ENCODE measurements at places on chromosomes 12 and 14.

GRCh38 chr12:115639648-115640012 is 637.9 kb downstream of the MED13L start:
- no peak for DNase-seq

- no peak for DNase-seq
Measured at GRCh38 chr12:57441846-57442427, 7.4 kb downstream of the INHBC start.

- DNase-seq, result no peak
Measured at GRCh38 chr14:68694516-68695235, 98.2 kb downstream of the ZFP36L1 start.

DNA sequence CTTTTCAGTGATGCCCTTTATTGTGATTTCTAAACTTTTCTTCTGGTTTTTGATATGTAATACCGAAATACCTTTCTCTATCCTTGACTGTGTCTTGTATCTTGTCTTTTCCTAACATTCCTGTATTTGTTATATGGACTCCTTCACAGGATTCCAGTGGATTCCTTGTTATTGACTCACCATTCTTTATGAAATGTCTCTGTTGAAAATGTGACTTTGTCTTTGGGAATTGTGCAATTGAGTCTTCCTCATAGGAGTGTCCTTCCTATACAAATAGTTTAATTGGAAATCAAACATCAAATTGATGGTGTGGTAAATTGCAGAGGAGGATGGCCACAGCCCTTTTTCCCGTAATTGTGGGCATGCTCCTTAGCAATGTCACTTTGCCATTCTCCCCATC is 296.6 kb upstream of the KITLG start:
- DNase-seq, result no peak

- DNase-seq, result no peak
Measured at GRCh38 chr12:85057370-85057963, 21.3 kb downstream of the LRRIQ1 start.

GRCh38 chr12:544142-544541 is 84.4 kb downstream of the B4GALNT3 start:
- DNase-seq, result no peak

DNA sequence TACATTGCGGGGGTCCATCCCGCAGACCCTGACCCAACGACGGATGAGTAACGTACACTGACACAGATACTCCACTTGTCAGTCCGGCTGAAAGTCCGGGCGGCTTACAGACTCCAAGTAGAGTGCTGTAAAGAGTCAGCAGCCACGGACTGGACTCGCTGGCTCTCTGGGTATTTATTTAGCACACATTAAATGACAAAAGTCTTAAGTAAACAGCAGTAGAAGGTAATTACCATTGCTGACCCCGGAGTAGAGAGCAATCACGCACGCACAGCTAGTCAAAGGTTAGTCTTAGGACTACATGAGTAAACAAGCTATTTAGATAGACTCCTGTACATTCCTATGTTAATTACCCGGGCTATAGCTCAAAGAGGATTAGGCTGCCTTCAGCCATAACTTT is 780.9 kb downstream of the RPS29 start:
- no peak for DNase-seq

GRCh38 chr12:124617615-124618014 is 50.2 kb upstream of the NCOR2 start:
- no peak for DNase-seq

- DNase-seq, result no peak
Measured at GRCh38 chr12:53501615-53502181, 615 bp downstream of the TARBP2 start.

- no peak for DNase-seq
Measured at GRCh38 chr12:100554608-100555077, 18.8 kb upstream of the GAS2L3 start.

- DNase-seq, result no peak
Measured at GRCh38 chr14:32102968-32103367, 25.9 kb downstream of the ARHGAP5 start.

DNA sequence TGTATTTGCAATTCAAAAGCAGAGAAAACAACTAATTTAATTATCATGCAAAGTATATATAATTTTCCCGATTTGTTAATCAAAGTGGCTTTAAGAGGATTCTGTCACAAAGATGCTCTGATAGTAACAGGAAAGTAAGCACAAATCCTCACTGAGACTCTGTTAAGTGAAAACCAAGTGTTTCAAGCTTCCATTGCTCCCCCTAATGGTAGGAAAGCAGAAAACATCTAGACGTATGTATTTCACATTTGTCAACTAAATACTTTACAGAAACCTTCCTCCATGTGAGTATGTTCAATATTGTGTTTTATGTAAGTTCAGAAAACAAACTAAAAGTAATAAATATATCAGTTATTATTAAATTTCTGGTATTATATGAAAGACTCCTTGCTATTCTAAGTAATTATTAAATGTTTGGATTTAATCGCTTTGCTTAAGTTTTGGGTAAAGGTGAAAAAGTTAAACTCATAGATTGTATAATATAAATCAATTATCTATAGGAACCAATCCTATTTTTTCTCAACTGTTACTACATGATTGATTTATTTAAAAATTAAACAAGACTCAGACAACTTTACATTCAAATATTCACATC is 1.5 kb upstream of the NTS start:
- DNase-seq, result no peak

GRCh38 chr14:35349496-35350365 is 54.8 kb downstream of the NFKBIA start:
- DNase-seq, result no peak

DNA sequence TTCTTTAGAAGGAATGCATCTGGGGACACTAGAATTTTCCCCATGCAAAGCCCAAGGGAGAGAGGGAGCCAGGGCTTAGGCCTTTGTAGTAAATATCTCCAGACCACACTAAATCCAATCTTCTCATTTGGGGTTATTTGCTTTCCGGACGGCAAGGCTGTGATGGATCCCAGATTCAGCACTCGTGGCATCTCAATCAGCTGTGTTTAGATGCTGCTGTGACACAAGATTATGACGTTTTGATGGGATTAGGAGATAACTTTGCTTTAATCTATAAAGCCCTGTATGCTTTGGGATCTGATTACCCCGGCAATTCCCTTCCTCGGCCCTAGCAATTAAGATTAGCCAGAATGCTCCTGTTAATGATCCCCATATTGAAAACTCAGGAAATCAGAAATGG is 686.7 kb upstream of the TBX3 start:
- no peak for DNase-seq

- DNase-seq, result no peak
Measured at GRCh38 chr14:84080944-84081343, 1449.0 kb upstream of the FLRT2 start.

Measured in activated CD8-positive, alpha-beta memory T cell treated with anti-CD3 and anti-CD28 coated beads for 4 hours (primary cell).